ENCODE measurements at places on chromosomes 16 and 17.

- no peak for DNase-seq
Observed at GRCh38 chr17:11499881-11500280, 98.4 kb upstream of the DNAH9 start.

DNA sequence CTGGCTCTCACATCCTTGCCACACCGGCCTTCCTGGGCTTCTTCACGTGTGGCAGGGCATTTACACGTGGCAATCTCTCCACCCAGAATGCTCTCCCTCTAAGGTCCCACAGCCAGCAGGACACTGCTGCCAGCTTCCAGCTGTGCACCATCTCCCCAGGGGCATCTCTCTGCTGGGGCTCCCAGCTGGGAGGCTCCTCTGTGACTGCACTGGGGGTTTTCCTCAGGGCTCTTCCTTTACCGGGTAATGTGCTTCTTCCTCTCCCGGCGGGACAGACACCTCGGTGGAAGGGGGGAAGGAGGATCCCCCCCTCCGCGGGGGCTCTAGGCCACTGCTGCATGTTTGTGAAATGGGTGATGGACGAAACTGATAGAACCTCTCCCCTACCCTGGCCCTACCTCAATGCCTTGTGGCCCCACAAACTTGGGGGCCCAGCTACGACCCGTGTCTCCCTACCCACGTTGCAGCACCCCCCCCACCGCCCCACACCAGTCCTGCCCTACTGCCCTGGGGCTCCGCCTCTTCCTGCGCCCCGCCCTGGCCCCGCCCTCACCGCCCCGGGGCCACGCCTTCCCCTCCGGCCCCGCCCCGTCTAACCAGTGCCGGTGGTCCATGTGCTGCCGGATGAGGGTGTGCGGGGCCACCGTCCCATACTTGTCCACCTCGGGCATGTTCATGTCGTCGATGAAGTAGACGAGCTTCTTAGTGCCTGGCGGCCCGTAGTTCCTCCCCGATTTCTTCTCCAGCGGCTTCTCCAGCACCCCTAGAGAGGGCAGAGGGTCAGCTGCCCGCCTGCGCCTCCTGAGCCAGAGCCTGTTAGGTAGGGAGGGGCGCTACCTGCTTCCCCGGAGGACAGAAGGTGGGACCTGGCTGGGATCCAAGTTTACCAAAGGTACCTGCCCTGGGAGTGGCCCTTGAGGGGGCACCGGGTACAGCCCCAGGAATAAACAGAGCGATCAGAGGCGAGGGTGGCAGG is 92.6 kb downstream of the DNAH17 start:
- peak; percentile 76 for DNase-seq

DNA sequence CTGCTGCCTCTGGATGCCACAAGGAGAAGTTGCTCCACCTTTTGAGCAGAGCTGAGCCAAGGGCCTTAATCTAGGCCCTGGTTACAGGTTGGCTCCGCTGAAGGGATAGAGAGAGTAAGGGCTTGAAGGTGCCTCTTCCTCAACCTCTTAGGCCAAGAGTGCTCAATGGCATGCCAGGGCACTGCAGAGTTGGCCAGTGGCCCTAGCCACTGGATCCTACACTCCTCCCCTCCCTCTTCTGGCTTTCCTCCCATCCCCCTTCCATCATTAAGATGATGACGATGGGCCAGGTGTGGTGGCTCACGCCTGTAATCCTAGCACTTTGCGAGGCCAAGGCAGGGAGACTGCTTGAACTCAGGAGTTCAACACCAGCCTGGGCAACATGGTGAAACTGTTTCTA is 50.5 kb downstream of the MYO18A start:
- no peak for DNase-seq

DNA sequence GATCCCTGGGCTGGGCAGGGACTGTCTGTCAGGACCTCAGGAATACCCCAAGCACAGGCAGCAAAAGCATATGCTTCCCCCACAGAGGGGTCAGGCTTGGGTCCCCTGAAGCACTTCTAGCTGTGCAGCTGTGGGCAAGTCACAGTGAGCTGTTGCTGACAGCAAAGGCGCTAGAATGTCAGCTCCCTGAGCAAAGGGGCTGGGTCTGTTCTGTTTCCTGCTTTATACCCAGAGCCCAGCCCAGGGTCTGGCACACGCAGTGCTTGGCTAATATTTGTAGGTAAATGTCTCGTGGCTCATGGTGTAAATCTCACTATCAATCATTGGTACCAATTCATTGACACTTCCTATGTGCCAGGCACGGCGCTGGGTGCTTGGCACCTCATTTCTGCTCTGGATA is 16.6 kb upstream of the MPRIP start:
- no peak for DNase-seq

- no peak for DNase-seq
Observed at GRCh38 chr16:12688951-12689850, 114.5 kb downstream of the CPPED1 start.

GRCh38 chr17:62964506-62964905 is 1.5 kb upstream of the TANC2 start:
- no peak for DNase-seq

GRCh38 chr17:18217412-18218015 is 7.9 kb upstream of the LLGL1 start:
- peak; percentile 85 for DNase-seq

GRCh38 chr16:29900102-29900887 is at the start of gene ASPHD1:
ASPHD1 (plus strand) TSS chr16:29900488; CDS start chr16:29900972, 484 bp downstream.
- DNase-seq = peak; percentile 90

GRCh38 chr17:75827308-75828075 is 16.7 kb downstream of the UNC13D start:
- DNase-seq = no peak

DNA sequence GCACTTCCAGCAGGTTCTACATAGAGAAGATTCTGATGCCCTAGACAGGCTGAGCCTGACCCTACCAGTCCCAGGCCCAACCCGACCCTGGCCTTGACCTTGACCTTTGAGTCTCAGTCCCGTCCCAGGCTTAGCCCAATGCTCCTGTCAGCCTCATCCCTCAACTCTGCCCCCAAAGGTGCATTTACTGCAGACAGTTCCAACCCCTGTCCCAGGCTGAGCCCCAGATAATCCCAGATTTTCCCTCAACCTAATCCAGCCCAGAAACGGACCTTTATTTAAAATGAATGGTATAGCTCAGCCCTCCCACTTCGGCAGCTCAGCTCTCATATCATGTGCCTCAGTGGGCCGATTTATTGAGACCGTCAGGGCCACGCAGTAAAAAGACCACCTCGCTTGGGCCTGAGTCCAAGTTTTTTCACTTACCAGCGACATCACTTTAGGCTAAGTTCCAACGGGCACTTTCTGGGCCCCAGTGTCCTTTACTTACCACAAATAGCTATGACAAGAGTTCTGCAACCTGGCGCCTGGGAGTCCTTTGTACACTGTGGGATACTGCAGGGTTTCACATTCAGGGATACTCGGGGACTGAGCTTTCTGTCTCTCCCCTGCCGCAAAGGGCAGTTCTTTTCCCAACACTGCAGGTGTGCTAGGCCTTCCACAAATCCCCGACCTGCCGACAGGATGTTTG is 89.5 kb downstream of the WSCD1 start:
- DNase-seq = peak; percentile 25

DNA sequence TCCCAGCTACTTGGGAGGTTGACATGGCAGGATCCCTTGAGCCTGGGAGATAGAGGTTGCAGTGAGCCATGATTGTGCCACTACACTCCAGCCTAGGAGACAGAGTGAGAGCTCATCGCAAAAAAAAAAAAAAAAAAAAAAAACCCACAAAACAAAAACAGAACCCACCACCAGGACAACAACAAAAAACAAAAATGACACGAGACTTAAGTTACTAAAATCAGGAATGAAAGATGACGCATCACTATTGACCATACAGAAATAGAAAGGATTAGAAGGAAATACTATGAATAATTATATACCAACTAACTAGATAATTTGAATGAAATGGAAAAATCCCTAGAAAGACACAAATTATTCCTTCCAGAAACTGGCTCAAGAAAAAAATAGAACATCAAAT is 432.4 kb upstream of the PMFBP1 start:
- no peak for DNase-seq

- DNase-seq = no peak
Observed at GRCh38 chr17:47615766-47616424, 33.8 kb upstream of the KPNB1 start.

GRCh38 chr16:8505327-8505991 is 84.9 kb downstream of the TMEM114 start:
- DNase-seq = no peak

DNA sequence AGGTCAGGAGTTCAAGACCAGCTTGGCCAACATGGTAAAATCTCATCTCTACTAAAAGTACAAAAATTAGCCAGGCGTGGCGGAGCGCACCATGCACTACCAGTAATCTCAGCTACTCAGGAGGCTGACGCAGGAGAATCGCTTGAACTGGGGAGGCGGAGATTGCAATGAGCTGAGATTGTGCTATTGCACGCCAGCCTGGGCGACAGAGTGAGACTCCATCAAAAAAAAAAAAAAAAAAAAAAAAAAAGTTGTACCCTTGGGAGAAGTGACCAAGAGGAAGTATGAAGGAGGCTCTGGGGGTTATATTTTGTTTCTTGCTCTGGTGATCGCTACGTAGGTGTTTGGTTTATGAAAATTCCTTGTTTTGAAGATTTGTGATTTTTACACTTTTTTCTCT is 66.3 kb downstream of the LITAF start:
- no peak for DNase-seq

DNA sequence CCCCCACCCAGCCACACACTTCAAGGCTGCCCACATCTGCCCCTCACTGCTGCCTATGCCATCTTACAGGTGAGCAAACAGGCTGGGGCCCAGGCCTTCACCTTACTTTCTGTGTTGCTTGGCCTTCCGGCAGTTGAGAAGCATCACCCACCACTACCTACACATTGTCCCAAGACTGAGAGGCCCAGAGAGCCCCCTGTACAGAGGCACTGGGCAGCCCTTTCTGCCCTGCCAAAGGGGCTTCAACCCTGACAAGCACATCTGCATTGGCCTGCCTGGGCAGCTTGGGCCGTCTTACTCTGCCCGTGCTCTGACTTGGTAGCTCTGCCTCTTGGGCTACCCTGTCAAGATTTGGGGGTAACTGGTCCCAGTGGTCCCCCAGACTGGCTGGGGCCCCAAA is 1.2 kb downstream of the MIEF2 start:
- no peak for DNase-seq
